ENCODE measurements at places on chromosomes 7 and 10. TPM values are rescaled to one million over a fixed set of nuclear protein-coding genes. Genes with fewer than 3 reads are reported as not detected.

GRCh38 chr7:101381549-101382111 lies 19.0 kb downstream of the COL26A1 start:
- peak overlapping the region; percentile 69 for H3K27ac ChIP-seq
- no peaks in the 10 kb centered on the region for H3K27me3 ChIP-seq
- H3K4me3 ChIP-seq, result no peak overlapping the region
- no peak for DNase-seq

GRCh38 chr10:71882813-71883659 lies 32.0 kb upstream of the PSAP start:
- H3K4me3 ChIP-seq, result no peak overlapping the region
- H3K4me1 ChIP-seq, result no peaks in the 10 kb centered on the region
- H3K27ac ChIP-seq, result no peak overlapping the region
- H3K36me3 ChIP-seq, result no peaks in the 10 kb centered on the region

- no peaks in the 10 kb centered on the region for H3K36me3 ChIP-seq
- no peak for DNase-seq
- no peak overlapping the region for H3K4me3 ChIP-seq
Measured at GRCh38 chr7:117053432-117053831, 100.1 kb downstream of the ST7 start.

- no peaks in the 10 kb centered on the region for H3K27me3 ChIP-seq
- no peak overlapping the region for H3K4me3 ChIP-seq
- H3K4me1 ChIP-seq, result no peaks in the 10 kb centered on the region
- no peaks in the 10 kb centered on the region for H3K36me3 ChIP-seq
- DNase-seq, result no peak
Measured at GRCh38 chr10:5478694-5479305, 20.6 kb downstream of the CALML5 start.

- no peak for DNase-seq
- H3K27me3 ChIP-seq, result no peaks in the 10 kb centered on the region
- H3K27ac ChIP-seq, result no peak overlapping the region
- no peaks in the 10 kb centered on the region for H3K4me1 ChIP-seq
- H3K36me3 ChIP-seq, result no peaks in the 10 kb centered on the region
- no peak overlapping the region for H3K4me3 ChIP-seq
Measured at GRCh38 chr10:69780077-69780476, 21.6 kb upstream of the COL13A1 start.

DNA sequence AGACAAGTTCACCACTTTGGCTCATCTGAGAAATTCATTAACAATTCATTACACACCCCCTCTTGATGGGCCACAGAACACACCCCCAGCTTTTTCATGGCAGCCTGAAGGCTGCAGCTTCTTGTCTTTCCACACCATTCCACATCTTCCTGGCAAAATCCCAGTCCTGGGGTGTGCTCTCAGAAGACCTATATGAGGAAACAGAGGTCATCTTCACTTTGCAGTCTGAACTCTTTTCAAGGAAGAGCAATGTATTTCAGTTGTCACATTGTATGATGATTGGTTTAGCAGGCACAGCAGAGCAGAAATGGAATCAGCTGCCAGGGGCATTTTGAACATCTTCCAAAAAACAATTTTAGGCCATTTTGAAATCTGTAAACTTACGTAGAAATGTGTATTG lies 7.8 kb upstream of the LRRC27 start:
- no peaks in the 10 kb centered on the region for H3K36me3 ChIP-seq
- no peak for DNase-seq
- no peak overlapping the region for H3K27ac ChIP-seq
- no peaks in the 10 kb centered on the region for H3K4me1 ChIP-seq

Gene MMRN2
- 26.1 TPM for total RNA-seq

Data from prostate gland (tissue), 2 donors.